Psoas muscle (tissue), 8 donors: ENCODE measurements at places on chromosomes 7 and 10.
A peak's percentile ranks its signal among the peaks of the same experiment; 100 is the strongest.

DNA sequence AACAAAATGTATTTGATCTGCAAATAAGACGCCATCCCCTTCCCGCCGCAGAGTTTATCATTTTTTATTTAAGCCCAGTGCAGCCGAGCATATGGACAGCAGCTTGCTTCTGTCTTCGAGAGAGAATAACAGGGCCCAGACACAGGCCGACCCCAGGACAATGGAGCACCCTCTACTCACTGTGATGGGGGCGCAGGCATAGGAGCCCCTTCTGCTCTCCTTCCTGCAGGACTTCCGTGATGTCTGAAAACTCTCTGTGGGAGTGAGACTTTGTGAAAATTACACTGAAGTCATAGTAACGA is 134.8 kb downstream of the OAT start:
- DNase-seq, result peak; percentile 18

DNA sequence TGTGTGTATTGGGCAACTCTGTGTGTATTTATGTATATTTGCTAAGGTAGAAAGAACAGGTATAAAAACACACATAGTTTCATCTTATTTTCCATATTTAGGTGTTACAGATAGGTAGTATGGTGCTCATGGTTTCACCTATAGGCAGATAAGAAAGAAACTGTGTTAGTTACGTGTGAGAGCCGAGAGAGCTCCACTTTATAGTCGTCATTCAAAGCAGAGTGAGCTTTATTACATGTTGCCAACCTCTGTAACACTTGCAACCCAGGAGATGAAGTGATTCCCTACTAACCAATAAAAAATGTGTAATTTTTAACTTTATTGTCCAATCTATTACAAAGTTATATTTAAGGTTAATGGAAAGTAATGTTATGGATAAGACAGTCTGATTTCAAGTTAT is 121.3 kb downstream of the AGMO start:
- DNase-seq, result no peak

DNA sequence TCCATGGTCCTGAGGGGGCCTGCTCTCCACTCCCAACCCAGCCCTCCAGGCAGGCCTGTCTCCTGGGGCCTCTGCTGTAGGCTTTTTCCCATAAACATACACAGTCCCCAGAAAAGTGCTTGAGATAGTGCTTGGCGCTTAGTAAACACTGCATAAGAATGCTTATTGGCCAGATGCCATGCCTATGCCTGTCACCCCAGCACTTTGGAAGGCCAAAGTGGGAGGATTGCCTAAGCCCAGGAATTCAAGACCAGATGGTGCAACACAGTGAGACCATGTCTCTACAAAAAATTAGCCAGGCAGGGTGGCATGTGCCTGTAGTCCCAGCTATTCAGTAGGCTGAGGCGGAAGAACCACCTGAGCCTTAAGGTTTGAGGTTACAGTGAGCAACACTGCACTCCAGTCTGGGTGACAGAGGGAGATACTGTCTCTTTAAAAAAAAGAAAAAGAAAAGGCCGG is 24.6 kb upstream of the ASL start:
- DNase-seq, result no peak

DNA sequence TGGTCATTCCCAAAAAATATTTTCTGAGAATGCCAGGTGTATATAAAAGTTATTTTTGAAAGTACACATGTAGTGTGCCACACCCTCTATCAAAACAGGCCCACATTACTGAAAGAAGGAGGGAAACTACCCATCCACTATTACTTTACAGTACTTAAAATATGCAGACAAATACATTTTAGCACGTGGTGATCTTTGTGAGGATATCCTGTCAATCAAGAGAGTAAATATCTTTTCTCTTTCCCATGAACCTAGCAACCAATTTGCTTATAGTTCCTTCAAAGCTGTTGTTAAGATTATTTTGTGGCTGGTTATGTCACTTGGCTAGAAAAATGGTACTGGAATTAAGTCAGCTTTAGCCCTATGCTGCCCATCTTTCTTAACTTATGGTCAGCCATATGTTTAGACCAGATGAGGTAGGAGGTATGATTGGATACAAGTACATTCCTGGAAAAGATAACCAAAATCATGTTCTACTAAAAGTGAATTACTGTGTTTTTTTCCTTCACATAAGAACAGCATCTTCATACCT is 70.1 kb downstream of the AUTS2 start:
- DNase-seq, result no peak

DNA sequence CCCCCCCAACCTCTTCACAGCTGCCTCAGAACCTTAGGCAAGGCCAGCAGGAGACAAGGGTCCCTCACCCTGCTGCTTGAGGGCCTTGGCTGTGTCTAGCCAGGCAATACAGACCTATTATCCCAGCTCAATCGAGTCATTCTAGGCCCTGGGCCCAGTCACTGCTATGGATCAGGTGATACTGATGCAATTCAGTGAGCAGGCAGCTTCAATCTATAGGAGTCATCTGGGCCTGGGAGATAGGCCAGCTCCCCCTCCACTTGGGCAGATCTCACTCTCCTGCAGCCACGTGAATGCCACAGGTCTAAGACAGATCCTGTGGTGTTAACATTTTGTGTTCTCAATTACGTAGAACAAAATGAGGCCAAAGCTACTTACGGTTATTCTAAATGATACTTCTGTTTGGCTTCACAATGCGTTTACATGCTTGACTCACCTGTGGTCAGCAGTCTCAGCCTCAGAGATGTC is 68.0 kb upstream of the LRRC4 start:
- no peak for DNase-seq

- no peak for DNase-seq
Measured at GRCh38 chr10:103765168-103765567, 90.2 kb downstream of the SH3PXD2A start.

- DNase-seq, result no peak
Measured at GRCh38 chr7:158473221-158473620, 114.4 kb downstream of the PTPRN2 start.

DNA sequence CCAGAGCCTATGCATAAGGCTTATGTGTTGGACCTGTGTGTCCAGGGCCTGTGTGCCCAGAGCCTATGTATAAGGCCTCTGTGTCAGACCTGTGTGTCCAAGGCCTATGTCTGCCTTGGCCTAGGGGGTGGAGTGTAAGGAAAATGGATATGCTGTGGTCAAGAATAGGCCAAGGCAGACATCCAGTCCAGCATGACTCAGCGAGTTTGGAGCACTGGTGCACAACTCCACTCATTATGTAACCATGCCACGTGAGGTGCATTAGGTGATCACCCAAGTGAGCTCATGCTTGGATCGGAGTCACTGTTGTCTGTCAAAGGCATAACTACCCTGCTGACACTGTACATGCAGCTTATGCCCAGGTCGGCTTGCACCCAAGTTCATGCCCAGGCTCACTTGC is 238.9 kb downstream of the CACNA2D1 start:
- DNase-seq, result peak; percentile 90

- no peak for DNase-seq
Measured at GRCh38 chr7:48540746-48541145, 369.5 kb downstream of the ABCA13 start.

GRCh38 chr7:5456409-5456808 is 32.8 kb upstream of the TNRC18 start:
- no peak for DNase-seq

GRCh38 chr7:92632791-92633190 is 42.6 kb upstream of the FAM133B start:
- no peak for DNase-seq

DNA sequence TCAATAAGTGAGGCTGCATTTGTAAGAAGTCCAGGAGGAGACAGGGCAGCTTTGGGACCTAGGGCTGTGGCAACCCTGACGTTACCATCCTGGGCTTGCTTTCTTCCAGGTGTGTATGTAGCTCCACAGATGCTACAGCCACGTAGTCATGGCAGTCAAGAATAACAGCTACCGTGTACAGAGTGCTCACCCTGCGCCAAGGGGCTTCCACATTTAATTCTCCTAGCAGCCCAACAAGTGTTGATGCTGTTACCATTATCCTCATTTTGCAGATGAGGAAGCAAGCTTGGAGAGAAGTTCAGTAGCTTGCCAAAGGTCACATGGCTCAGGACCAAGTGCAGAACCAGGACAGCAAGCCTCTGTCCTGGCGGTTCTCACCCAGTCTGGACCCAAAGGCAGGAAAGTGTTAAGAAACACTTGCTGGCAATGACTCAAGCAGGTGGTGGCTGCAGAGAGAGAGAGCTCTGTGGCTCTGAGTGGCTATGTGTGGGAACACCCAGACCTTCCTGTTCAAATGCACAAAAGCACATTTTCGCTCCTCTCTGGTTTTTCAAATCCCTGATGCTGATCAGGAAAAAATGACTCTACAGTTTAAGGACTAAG is 89.8 kb downstream of the CREM start:
- DNase-seq, result no peak

- DNase-seq, result no peak
Measured at GRCh38 chr10:122464250-122464510, 2.8 kb downstream of the HTRA1 start.

- no peak for DNase-seq
Measured at GRCh38 chr7:44565795-44566559, 7.7 kb downstream of the DDX56 start.

GRCh38 chr10:13173616-13174015 is 12.3 kb downstream of the MCM10 start:
- no peak for DNase-seq

DNA sequence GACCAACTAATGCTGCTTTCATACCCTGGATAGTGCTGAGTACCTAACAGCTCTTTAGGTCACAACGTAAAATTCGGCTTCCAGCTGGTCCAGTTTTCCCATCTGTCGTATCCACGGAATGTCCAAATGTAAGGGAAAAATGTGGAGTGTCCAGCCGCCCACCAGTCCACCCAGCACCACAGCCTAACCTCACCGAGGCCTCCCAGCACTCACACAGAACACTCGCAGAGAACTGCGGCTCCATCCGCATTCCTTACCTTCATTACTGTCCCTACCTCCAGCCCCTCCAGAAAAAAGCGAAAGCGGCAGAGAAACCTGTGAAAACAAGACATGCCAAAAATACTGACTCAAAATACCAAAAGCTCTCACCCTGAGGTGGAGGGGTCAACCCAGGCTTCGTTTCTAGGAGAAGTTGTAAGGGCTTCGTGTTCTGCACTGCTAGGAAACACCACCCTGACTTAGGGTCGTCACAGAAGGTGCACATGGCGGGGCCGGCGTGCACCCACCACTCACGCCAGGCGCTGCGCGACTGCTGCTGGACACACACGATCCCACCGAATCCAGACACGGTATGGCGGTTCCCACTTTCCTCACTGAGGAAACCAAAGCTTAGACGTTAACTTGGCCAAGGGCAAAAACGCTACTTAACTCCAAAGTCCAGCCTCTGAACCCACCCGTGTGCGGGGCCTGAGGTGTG is 73.9 kb downstream of the AMZ1 start:
- DNase-seq, result no peak

DNA sequence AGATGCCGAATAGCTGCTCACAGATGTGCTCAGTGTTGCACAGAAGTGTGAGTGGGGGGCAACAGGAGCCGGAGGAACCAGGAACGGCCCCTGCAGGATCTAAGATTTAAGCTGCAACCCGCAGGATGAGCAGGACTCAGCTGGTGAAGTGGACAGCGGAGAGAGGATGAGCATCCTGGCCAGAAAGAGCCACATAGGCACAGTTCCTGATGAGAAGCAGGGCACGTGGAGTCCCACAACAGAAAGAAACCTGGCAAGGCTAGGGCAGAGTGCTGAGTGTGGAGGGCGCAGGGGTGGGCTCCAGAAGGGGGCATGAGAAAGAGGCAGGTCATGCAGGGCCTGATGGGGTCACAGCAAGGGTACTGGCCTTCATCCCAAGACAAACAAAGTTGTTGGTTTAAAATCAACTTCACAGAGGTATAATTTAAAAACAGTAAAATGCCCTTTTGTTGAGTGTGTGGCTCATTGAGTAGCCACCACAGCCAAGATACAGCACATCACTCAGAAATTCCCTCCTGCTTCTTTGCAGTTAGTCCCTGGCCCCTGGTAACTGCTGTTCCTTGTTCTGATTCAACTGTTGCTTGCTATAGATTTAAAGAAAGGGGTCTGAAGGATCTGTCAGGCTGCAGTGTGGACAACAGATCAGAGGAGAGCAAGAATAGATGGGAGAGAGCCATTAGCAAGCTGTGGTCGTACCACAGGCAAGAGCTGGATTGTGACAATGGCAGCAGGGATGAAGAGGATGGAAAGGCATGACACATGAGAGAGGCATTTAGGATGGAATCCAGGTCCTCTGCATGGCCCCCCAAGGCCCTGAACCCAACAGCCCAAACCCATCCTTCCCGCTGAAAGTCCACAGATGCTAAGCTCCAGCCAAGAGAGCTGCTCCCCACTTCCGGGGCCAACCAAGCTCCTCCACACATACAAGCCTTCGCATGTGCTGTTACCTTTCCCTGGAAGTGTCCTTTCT is 53.1 kb upstream of the OSBPL3 start:
- no peak for DNase-seq

- no peak for DNase-seq
Measured at GRCh38 chr7:70237256-70237655, 639.0 kb downstream of the AUTS2 start.

- no peak for DNase-seq
Measured at GRCh38 chr7:39086638-39087360, 109.1 kb downstream of the POU6F2 start.

DNA sequence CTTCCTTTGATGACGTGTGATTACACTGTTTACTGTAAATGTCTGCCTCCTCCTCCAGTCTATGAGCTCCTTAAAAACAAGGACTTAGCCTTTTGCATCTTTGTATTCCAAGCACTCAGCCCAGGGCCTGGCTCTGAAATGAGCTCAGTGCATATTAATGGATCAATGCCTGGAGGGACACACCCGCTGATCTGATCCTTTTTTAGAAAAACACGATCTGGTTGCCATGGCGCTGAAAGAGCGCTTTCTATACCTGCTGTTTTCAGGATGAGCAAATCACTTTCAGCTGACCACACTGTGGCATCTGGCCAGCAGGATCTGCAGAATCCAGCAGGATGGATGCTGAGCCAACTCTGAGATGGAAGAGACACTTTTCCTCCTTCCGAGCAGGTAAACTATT is 37.8 kb upstream of the GARS1 start:
- no peak for DNase-seq

GRCh38 chr10:132974886-132975830 is 32.8 kb upstream of the CFAP46 start:
- DNase-seq, result no peak

DNA sequence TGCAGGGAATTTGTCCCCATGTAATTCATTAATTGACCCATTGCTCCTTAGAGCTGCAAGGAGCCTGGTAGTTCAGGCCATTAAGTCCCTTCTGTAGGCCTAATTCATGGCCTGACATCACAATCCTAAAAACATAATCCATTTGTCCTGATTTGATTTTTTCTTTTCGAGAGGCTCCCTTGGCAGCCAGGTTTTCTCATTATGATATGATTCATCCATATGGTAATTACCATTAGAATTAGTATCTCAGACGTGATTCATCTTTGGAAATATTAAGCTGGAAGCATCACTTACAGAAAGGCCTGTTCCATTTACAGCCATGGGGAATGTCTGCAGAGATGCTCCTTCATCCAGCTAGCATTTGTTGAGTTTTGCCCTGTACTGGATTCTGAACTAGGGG is 128.5 kb downstream of the PLCE1 start:
- DNase-seq, result no peak

DNA sequence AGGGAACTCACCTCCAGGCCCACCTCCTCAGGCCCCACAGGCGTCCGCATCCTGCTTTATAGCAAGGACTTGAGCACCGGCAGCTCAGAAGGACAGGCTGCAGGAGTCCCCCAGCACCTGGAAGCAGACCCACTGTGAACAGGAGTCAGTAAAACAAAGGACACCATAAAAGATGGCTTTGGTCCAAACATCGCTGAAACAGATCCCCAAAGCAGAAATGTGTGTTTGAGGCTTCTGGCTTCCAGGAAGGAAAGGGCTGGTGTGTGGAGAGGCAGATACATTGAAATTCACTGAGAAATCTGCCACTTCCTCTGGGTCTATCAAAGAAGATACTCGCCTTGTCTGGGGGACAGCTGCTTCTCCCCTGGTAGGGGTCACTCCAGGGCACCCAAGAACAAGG is 286.2 kb downstream of the PLXNA4 start:
- no peak for DNase-seq
